Lung microvascular endothelial cell (primary cell): ENCODE measurements at places on chromosomes 12 and 14. TPM values are rescaled to one million over a fixed set of nuclear protein-coding genes. Genes with fewer than 3 reads are reported as not detected.

The ZDHHC22 gene
- total RNA-seq, result under 0.01 TPM in 1 of 2 replicates, not detected in the other

The STON2 gene
- total RNA-seq, result 49.0 and 175 TPM in 2 replicates

The SYT10 gene
- not detected in 2 replicates for total RNA-seq

The ARID4A gene
- 8.7 and 10.7 TPM in 2 replicates for total RNA-seq

The SIX4 gene
- total RNA-seq, result 0.20 and 0.87 TPM in 2 replicates

The EPYC gene
- not detected in 2 replicates for total RNA-seq

The LRRIQ1 gene
- total RNA-seq, result under 0.01 TPM in 2 replicates

The PRPH gene
- total RNA-seq, result not detected in 2 replicates

The SLC7A8 gene
- 0.44 TPM in 1 of 2 replicates, not detected in the other for total RNA-seq

The SPATA7 gene
- 5.9 and 6.2 TPM in 2 replicates for total RNA-seq

The CCDC184 gene
- total RNA-seq, result not detected in 2 replicates

The FLVCR2 gene
- total RNA-seq, result 0.79 and 1.3 TPM in 2 replicates

The P2RX2 gene
- not detected in 2 replicates for total RNA-seq

The KRT75 gene
- total RNA-seq, result not detected in 2 replicates
